ENCODE measurements at places on chromosomes 3 and 15. TPM values are rescaled to one million over a fixed set of nuclear protein-coding genes. Genes with fewer than 3 reads are reported as not detected.

GOLGA8S gene
- total RNA-seq = not detected

GP5 gene
- under 0.01 TPM for total RNA-seq

GPR15 gene
- total RNA-seq = not detected

ACOX2 gene
- 1.5 TPM for total RNA-seq

MESP1 gene
- 0.14 TPM for total RNA-seq

MORC1 gene
- total RNA-seq = not detected

HHLA2 gene
- total RNA-seq = under 0.01 TPM

NANOGP8 gene
- total RNA-seq = not detected

CCR4 gene
- 0.05 TPM for total RNA-seq

CPEB1 gene
- total RNA-seq = not detected
